ENCODE measurements at places on chromosomes 4 and X.

- DNase-seq, result no peak
These were observed 7.5 kb downstream of the STOX2 start for GRCh38 chr4:183912585-183912984.

DNA sequence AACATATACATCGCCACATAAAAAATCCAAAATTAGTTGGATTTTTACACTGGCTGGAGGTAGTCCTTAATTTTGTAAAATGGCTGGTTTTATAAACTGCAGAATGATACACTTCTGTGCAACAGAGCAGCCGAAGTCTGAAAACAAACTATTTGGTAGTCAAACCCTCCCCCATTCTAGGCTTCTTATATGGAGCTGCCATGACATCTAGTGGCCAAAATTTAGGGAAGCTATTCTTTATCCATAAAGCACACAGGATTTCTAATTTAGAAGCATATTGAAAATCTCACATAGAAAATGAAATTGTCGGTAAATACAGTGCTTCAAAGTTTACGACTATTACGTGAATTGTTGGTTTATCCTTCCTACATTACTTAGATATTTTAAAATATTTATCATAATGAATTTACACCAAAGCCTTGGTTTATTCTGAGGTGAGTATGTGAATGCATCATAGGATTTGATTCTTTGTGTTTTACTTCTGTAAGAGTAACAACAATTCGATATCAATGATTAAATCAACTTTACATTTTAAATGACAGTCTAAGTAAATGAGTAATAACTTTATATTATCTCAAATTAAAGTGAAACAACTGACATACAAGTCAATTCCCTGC lies 113.4 kb upstream of the FAM241A start:
- DNase-seq, result peak; percentile 37

DNA sequence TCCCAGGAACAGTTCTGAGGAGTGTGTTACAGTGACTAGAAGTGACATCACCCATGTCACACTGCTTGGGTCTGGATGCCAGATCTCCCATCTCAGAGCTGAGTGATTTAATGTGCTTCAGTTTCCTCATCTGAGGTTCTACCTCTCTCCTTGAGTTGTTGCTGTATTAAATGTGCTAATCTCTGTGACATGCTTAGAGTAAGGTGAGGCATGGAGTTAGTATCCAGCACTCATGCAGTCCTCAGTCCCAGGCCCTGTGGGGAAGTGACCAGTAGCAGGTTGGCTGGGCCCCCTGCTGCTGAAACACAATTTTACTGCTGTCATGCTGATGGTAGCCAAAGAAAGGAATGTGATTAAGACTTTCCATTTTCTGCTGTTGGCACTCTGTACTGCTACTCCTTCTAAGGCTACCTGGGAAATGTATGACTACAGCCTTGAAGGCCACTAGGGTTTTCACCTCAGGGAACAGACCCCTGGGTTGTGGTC lies 639.6 kb downstream of the MID1IP1 start:
- DNase-seq, result no peak

- DNase-seq, result no peak
These were observed 32.0 kb upstream of the FGF16 start for GRCh38 chrX:77415161-77415560.

DNA sequence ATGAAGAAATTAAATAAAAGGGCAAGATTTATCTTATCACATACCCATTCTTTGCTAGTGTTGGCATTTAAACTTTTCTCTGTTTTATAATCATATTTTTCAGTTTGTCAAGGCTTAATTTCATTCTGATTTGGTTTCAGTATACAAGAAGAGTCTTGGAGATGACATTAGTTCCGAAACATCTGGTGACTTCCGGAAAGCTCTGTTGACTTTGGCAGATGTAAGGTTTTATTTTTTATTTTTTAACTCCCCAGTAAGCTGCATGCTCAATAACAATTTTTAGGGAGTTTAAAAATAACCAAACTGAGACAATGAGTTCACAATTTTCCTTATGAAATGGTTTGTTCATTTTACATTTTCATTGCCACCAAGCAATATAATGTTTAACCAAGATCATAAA lies 39.8 kb downstream of the ANXA3 start:
- DNase-seq, result no peak

GRCh38 chrX:50586407-50586806 lies 115.8 kb upstream of the DGKK start:
- no peak for DNase-seq

- DNase-seq, result peak; percentile 56
These were observed 69.6 kb upstream of the C4orf50 start for GRCh38 chr4:6087669-6088341.

- peak; percentile 15 for DNase-seq
These were observed 123.9 kb upstream of the ACSL4 start for GRCh38 chrX:109856974-109857373.

All from nephron progenitor cell (in vitro differentiated cells).